Mesangial cell (primary cell): ENCODE measurements at places on chromosomes 5 and 9. TPM values are rescaled to one million over a fixed set of nuclear protein-coding genes. Genes with fewer than 3 reads are reported as not detected.

TOMM5 gene
- 98.8 and 198 TPM in 2 replicates for total RNA-seq

HTR1A gene
- not detected in 2 replicates for total RNA-seq

NME5 gene
- total RNA-seq = 1.5 and 2.3 TPM in 2 replicates

IL7R gene
- total RNA-seq = 1.1 and 2.8 TPM in 2 replicates

CACFD1 gene
- total RNA-seq = 6.5 and 29.3 TPM in 2 replicates

PCDHGB4 gene
- total RNA-seq = 4.2 and 7.1 TPM in 2 replicates

CAVIN4 gene
- total RNA-seq = 0.25 and 0.33 TPM in 2 replicates

GGTA1 gene
- total RNA-seq = not detected in 2 replicates

SVEP1 gene
- 0.16 and 0.38 TPM in 2 replicates for total RNA-seq

FSTL4 gene
- 0.38 TPM in 1 of 2 replicates, not detected in the other for total RNA-seq

CPEB4 gene
- 7.3 and 21.3 TPM in 2 replicates for total RNA-seq
